ENCODE measurements at places on chromosomes 1 and 21. TPM values are rescaled to one million over a fixed set of nuclear protein-coding genes. Genes with fewer than 3 reads are reported as not detected.

KRTAP21-1 gene
- not detected for total RNA-seq

KMO gene
- not detected for total RNA-seq

ACTL8 gene
- 0.69 TPM for total RNA-seq

TIPRL gene
- total RNA-seq: 36.4 TPM

TTLL7 gene
- total RNA-seq: 21.2 TPM

SLC9C2 gene
- total RNA-seq: not detected

CHD5 gene
- total RNA-seq: 6.1 TPM

S100A5 gene
- total RNA-seq: 6.0 TPM

GCSAML gene
- not detected for total RNA-seq

TEX38 gene
- 0.47 TPM for total RNA-seq

TPTE gene
- not detected for total RNA-seq

- H3K4me3 ChIP-seq: no peak overlapping the region
- H3K27me3 ChIP-seq: no peaks in the 10 kb centered on the region
- no peak for DNase-seq
- H3K36me3 ChIP-seq: no peaks in the 10 kb centered on the region
- no peak overlapping the region for H3K27ac ChIP-seq
- H3K4me1 ChIP-seq: no peaks in the 10 kb centered on the region
Measured at GRCh38 chr1:248152056-248152827, 7.3 kb downstream of the OR2M5 start.

DNA sequence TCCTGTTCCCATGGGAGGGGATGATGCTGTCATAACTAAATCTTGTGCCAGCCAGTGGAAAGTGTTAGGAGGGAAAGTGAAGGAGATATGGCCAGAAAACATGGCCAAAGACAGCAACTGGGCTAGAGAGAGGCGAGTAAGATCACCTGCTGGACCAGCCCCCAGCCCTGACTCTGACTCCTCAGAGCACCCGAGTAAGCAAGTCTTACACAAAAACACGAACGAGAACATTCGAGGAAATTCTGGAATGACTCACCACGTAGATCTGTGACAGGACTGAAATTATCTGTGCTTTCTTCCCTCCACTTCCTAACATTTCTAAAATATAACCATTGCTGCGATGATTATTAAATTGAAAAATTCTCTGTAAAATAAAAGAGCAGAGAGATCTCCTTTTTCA lies 9.2 kb downstream of the ZNF496 start:
- no peak for DNase-seq
- no peaks in the 10 kb centered on the region for H3K27me3 ChIP-seq
- H3K4me1 ChIP-seq: no peaks in the 10 kb centered on the region
- H3K4me3 ChIP-seq: no peak overlapping the region

- no peak for DNase-seq
- no peak overlapping the region for H3K4me3 ChIP-seq
- H3K27me3 ChIP-seq: no peaks in the 10 kb centered on the region
- H3K27ac ChIP-seq: no peak overlapping the region
- no peaks in the 10 kb centered on the region for H3K36me3 ChIP-seq
Measured at GRCh38 chr1:3158347-3158746, 89.3 kb downstream of the PRDM16 start.

GRCh38 chr1:40379785-40380452 lies 6.4 kb downstream of the SMAP2 start:
- no peak overlapping the region for H3K4me3 ChIP-seq
- peaks cover 4% of the 10 kb centered on the region for H3K4me1 ChIP-seq
- H3K27ac ChIP-seq: no peak overlapping the region
- H3K36me3 ChIP-seq: no peaks in the 10 kb centered on the region
- H3K27me3 ChIP-seq: no peaks in the 10 kb centered on the region
- DNase-seq: no peak

- H3K36me3 ChIP-seq: no peaks in the 10 kb centered on the region
- H3K27me3 ChIP-seq: no peaks in the 10 kb centered on the region
- no peak for DNase-seq
- no peak overlapping the region for H3K4me3 ChIP-seq
Measured at GRCh38 chr1:94983171-94983739, 56.3 kb upstream of the CNN3 start.

DNA sequence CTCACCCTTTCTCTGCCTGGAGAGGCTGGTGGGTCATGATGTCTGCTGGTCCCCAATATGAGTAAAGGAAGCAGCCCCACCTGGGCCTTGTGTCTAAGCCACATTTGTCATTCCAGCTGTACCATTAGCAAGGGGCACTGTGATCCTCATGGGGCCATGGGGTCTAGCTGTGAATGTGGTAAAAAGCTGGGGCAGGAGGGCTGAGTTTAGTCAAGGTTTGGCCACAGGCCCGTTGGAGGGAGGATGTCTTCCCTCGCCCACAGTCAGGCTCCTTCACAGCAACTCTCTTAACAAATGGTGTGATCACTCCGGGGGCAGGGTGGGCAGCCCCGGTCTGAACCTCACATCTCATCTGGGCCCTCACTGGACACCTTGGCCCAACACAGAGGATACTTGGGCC lies 115.4 kb downstream of the DMRTB1 start:
- H3K4me1 ChIP-seq: peaks cover 10% of the 10 kb centered on the region
- no peak overlapping the region for H3K4me3 ChIP-seq
- no peak for DNase-seq
- H3K27ac ChIP-seq: no peak overlapping the region

- no peaks in the 10 kb centered on the region for H3K27me3 ChIP-seq
- DNase-seq: no peak
- no peak overlapping the region for H3K4me3 ChIP-seq
- peaks cover 27% of the 10 kb centered on the region for H3K4me1 ChIP-seq
- H3K36me3 ChIP-seq: peaks cover 30% of the 10 kb centered on the region
Measured at GRCh38 chr1:43704838-43705237, 2.5 kb upstream of the ST3GAL3 start.

- no peak overlapping the region for H3K27ac ChIP-seq
- H3K36me3 ChIP-seq: no peaks in the 10 kb centered on the region
- no peak for DNase-seq
- H3K4me1 ChIP-seq: no peaks in the 10 kb centered on the region
- no peaks in the 10 kb centered on the region for H3K27me3 ChIP-seq
Measured at GRCh38 chr21:23743821-23744220, 1863.5 kb downstream of the MRPL39 start.

- no peaks in the 10 kb centered on the region for H3K4me1 ChIP-seq
- H3K27ac ChIP-seq: no peak overlapping the region
- H3K4me3 ChIP-seq: no peak overlapping the region
- no peaks in the 10 kb centered on the region for H3K27me3 ChIP-seq
- H3K36me3 ChIP-seq: no peaks in the 10 kb centered on the region
Measured at GRCh38 chr1:102919659-102920058, 188.7 kb downstream of the COL11A1 start.

DNA sequence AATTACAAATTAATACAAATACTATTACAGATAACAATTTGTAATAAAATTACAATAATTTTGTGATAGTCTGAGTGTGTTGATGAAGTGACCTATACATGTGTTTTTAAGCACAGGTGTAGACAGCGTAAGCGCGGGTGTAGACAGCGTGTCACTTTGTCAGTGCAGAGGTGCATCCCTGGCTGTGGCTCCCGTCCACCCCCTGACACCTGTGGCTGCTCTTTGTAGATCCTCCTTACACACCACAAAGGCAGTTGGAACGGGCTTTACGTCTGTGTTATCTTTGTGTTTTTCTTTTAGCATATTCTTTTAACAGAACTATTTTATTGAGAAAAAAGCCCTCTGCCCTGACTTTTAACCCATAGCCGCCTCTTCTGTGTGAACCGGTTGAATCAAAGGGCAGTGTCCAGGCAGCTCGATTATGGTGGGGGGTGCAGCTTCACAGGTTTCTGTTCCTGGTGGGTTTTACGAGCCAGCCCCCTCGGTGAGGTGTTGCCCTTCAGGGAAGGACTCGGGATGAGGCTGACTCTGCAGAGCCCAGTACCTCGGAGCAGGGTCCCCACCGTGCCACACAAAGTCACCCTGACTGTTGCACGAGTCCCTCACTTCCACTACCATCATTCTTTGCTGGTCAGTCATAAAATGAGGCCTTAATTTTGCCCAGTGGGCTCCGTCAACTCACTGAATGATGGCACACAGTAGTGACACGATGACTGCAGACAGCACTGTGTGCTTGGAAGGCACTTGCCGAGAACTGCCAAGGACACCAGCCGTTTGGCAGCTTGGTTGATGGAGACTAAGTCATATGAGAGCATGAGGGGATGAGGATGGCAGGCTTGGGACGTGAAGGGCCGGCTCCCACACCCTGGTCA lies 86.4 kb upstream of the COL6A1 start:
- no peaks in the 10 kb centered on the region for H3K4me1 ChIP-seq
- no peaks in the 10 kb centered on the region for H3K36me3 ChIP-seq

GRCh38 chr1:20279509-20279908 lies 11.2 kb upstream of the VWA5B1 start:
- H3K4me1 ChIP-seq: peaks cover 2% of the 10 kb centered on the region
- peaks cover 7% of the 10 kb centered on the region for H3K27me3 ChIP-seq
- no peak overlapping the region for H3K27ac ChIP-seq
- no peak overlapping the region for H3K4me3 ChIP-seq

DNA sequence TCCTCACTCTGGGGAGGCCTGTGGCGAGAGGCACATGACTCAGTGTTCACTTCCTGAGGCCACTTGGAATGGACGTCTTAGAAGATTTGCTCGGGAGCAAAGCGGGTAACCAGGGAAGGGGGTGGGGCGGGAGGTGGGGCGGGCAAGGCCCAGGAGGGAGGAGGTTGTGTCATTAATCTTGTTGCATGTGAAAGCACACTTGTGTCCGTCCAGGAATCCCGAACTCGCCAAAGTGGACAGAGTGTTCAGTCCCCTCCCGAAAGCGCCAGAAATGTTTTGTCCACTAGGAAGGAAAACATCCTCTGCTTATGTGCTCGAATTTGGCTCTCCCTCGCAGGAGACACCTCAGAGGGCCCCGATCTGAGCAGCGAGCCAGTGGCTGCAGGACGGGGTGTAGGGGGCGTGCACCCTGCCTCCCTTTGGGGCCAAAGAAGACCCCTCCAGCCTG lies 84.2 kb downstream of the SPSB1 start:
- DNase-seq: no peak
- H3K27ac ChIP-seq: no peak overlapping the region
- H3K4me1 ChIP-seq: no peaks in the 10 kb centered on the region
- H3K27me3 ChIP-seq: no peaks in the 10 kb centered on the region

DNA sequence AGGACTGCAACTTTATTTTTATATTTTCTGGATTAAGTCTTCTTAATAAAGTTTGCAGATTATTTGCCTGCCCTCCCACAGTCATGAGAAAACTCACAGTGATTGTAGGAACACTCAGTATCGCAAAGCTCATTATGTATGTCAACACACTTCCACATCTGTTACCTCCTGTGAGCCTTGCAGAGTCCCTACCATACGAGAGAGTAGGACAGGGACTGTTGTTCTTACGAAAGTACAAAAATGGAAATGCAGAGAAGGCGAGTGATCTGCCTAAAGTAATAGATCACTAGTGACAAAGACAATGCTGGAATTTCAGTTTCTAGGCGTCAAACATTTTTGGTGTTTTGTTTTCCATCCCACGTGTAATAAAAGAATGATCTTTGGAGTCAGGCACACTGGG lies 131.7 kb downstream of the SYT2 start:
- H3K27me3 ChIP-seq: no peaks in the 10 kb centered on the region
- H3K27ac ChIP-seq: no peak overlapping the region
- H3K4me1 ChIP-seq: no peaks in the 10 kb centered on the region
- no peak for DNase-seq
- H3K4me3 ChIP-seq: no peak overlapping the region

- peaks cover 42% of the 10 kb centered on the region for H3K27me3 ChIP-seq
- H3K27ac ChIP-seq: no peak overlapping the region
- H3K4me1 ChIP-seq: no peaks in the 10 kb centered on the region
- H3K36me3 ChIP-seq: no peaks in the 10 kb centered on the region
- H3K4me3 ChIP-seq: no peak overlapping the region
Measured at GRCh38 chr1:33984906-33985565, 121.2 kb downstream of the HMGB4 start.

DNA sequence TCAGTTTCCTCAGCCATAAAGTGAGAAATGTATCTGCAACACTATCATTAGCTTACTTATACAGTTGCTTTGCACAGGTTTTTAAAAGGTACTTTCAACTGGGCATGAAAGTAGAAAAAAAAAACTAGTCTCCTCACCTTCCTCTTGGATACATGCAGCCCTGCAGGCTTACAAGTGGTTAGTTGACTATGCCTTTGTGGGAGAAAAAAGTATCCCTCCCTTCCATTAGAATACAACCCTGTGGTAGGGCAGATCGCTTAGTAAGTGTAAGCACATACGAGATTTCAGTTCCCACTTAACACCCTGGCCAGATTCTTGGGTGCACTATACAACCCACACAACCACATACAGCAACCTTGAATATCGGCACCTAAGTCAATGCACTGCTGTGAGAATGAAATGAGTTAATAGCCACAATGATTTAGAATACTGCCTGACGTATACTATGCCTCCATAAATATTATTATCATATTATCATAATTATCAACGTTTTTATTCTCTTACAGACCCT lies 54.7 kb downstream of the PIGK start:
- no peaks in the 10 kb centered on the region for H3K4me1 ChIP-seq
- H3K36me3 ChIP-seq: no peaks in the 10 kb centered on the region
- no peak overlapping the region for H3K4me3 ChIP-seq
- H3K27ac ChIP-seq: no peak overlapping the region

DNA sequence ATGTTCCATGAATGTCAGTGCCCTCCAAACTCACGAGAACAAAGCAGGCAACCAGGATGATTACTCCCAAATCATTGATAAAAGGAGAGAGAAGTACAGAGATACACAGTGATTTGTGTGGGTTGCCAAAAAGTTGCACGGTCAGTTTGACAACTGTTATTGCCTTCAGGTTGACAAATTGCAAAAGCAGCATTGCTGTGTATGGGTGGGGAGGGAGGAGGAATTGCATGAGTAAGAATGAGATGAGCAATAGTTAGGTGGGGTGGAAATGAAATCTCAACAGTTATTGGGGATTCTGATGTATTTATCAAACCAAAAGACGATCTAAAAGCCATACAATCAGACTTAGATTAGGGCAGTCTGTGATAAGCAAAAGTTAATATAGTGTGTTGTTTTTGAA lies 93.7 kb downstream of the NTMT2 start:
- no peak for DNase-seq
- no peak overlapping the region for H3K4me3 ChIP-seq
- H3K27me3 ChIP-seq: no peaks in the 10 kb centered on the region
- no peaks in the 10 kb centered on the region for H3K36me3 ChIP-seq

- no peak overlapping the region for H3K4me3 ChIP-seq
- no peaks in the 10 kb centered on the region for H3K27me3 ChIP-seq
- H3K4me1 ChIP-seq: peaks cover 54% of the 10 kb centered on the region
- no peak overlapping the region for H3K27ac ChIP-seq
- H3K36me3 ChIP-seq: no peaks in the 10 kb centered on the region
Measured at GRCh38 chr1:89908672-89909436, 86.1 kb upstream of the ZNF326 start.

DNA sequence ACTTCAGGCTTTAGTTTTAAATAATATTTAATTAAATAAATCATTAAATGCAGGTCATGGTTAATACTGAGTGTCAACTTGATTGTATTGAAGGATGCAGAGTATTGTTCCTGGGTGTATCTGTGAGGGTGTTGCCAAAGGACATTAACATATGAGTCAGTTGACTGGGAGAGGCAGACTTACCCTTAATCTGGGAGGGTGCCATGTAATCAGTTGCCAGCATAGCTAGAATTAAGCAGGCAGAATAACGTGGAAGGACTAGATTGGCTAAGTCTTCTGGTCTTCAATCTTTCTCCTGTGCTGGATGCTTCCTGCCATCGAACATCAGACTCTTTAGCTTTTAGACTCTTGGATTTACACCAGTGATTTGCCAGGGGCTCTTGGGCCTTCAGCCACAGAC lies 85.3 kb downstream of the MAP3K21 start:
- no peak overlapping the region for H3K27ac ChIP-seq
- no peaks in the 10 kb centered on the region for H3K36me3 ChIP-seq
- no peaks in the 10 kb centered on the region for H3K4me1 ChIP-seq
- no peaks in the 10 kb centered on the region for H3K27me3 ChIP-seq
- no peak for DNase-seq

- H3K36me3 ChIP-seq: no peaks in the 10 kb centered on the region
- no peak for DNase-seq
- H3K4me1 ChIP-seq: peaks cover 15% of the 10 kb centered on the region
- H3K4me3 ChIP-seq: no peak overlapping the region
- no peaks in the 10 kb centered on the region for H3K27me3 ChIP-seq
- H3K27ac ChIP-seq: no peak overlapping the region
Measured at GRCh38 chr1:203158960-203159665, 16.5 kb downstream of the MYBPH start.
